ENCODE measurements at places on chromosomes 16 and 17. TPM values are rescaled to one million over a fixed set of nuclear protein-coding genes. Genes with fewer than 3 reads are reported as not detected.

SLC38A7 gene
- total RNA-seq, result 26.6 TPM

GRCh38 chr17:70535986-70536385 is 366.7 kb downstream of the KCNJ2 start:
- H3K27ac ChIP-seq, result no peak overlapping the region
- no peak overlapping the region for H3K4me3 ChIP-seq
- no peaks in the 10 kb centered on the region for H3K27me3 ChIP-seq
- no peaks in the 10 kb centered on the region for H3K36me3 ChIP-seq
- peaks cover 2% of the 10 kb centered on the region for H3K4me1 ChIP-seq

- H3K27me3 ChIP-seq, result 0 out of 2 replicates have a peak, but pooled peaks cover 2% of the 10 kb centered on the region
- no peaks in the 10 kb centered on the region for H3K4me1 ChIP-seq
- no peak overlapping the region for H3K4me3 ChIP-seq
- no peak overlapping the region for H3K27ac ChIP-seq
Observed at GRCh38 chr17:39237586-39237985, 11.8 kb upstream of the STAC2 start.

DNA sequence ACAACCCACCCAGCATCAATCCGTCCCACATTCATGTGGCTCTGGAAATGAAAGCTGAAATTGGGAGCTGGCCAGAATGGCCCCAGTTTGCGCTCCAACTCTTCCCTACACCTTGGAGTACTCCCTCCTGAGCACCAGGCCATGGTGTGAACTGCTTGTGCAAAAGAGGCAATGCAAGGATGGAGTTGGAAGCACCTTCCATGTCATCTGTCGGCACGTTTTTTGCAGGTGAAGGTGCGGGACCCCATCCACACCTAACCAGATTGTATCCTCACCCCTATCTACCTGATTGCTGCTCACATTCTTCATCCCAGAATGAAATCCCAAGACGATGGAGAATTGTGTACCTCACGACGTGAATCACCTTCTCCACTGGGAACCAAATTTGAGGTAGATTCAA is 136.6 kb upstream of the WSB1 start:
- no peak for DNase-seq
- no peak overlapping the region for H3K27ac ChIP-seq
- peaks cover 6% of the 10 kb centered on the region for H3K36me3 ChIP-seq
- H3K4me3 ChIP-seq, result no peak overlapping the region
- no peaks in the 10 kb centered on the region for H3K27me3 ChIP-seq
- H3K4me1 ChIP-seq, result no peaks in the 10 kb centered on the region

GRCh38 chr17:67647482-67647881 is 70.3 kb upstream of the NOL11 start:
- H3K4me3 ChIP-seq, result no peak overlapping the region
- no peak for DNase-seq
- H3K27me3 ChIP-seq, result no peaks in the 10 kb centered on the region
- H3K27ac ChIP-seq, result no peak overlapping the region
- peaks cover 6% of the 10 kb centered on the region for H3K4me1 ChIP-seq
